ENCODE measurements at places on chromosomes 5 and 9. TPM values are rescaled to one million over a fixed set of nuclear protein-coding genes. Genes with fewer than 3 reads are reported as not detected.

DNA sequence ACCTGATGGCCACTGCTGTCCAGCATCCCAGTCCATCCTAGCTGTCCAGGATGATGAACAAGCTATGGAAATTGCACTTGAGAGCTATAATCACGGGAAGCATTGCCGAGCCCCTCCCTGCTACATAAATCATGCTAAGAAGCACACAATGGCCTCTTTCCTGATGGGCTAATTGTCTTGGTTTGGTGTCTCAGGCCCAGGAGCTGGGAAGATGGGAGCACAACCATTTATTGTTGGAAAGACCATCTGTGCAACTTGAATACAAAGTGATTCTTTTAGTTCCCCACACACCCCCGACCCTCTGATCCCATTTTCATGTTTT, 80.4 kb downstream of the RGS3 start:
- H3K36me3 ChIP-seq = peaks cover 73% of the 10 kb centered on the region
- peaks cover 86% of the 10 kb centered on the region for H3K4me1 ChIP-seq
- H3K27ac ChIP-seq = no peak overlapping the region
- no peak overlapping the region for H3K4me3 ChIP-seq

DNA sequence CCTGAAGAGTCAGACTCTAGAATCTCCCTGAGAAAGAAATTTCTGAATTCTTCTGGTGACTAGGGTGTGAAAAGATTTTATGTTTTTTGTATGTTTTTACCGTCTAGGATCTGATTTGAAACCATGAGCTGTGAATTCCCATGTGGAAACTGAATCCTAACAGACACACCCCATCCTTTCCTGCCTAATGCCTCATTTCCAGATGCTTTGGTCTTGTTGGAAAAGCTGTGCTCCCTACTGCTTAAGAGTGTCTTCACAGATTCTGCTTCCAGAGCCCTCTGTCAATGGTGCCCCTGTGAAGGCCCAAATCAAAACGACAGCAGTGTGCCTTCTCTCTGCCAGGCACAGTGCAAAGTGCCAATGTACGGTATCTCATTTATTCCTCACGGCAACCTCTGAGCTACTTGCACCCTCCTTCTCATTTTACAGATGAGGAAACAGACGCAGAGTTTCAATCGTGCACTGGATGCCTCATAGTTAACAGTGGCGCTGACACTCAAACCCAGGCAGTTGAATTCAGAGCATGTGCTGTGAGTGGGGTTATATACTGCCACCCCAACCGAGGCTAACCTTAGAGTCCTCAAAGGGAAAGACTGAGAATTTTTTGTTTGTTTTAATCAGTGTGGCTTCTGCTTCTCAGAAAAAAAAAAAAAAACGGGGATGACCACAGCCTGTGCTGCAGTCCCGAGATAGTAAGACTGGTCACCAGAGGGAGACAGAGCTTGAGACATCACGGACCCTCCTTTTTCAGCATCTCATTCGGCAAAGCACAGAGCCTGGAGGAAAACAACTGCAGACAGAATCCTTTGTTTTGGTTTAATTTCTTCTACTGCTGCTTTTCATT, 188.4 kb downstream of the SNCAIP start:
- H3K27ac ChIP-seq = no peak overlapping the region
- H3K36me3 ChIP-seq = no peaks in the 10 kb centered on the region
- H3K27me3 ChIP-seq = no peaks in the 10 kb centered on the region
- H3K4me1 ChIP-seq = no peaks in the 10 kb centered on the region

- no peak for DNase-seq
- H3K27ac ChIP-seq = no peak overlapping the region
- H3K27me3 ChIP-seq = no peaks in the 10 kb centered on the region
- peaks cover 18% of the 10 kb centered on the region for H3K36me3 ChIP-seq
- H3K4me3 ChIP-seq = no peak overlapping the region
Observed at GRCh38 chr5:172906436-172906835, 52.8 kb upstream of the RPL26L1 start.

- H3K4me3 ChIP-seq = no peak overlapping the region
- no peaks in the 10 kb centered on the region for H3K36me3 ChIP-seq
- DNase-seq = no peak
- H3K27ac ChIP-seq = no peak overlapping the region
- H3K27me3 ChIP-seq = no peaks in the 10 kb centered on the region
Observed at GRCh38 chr9:71487061-71487460, 281.3 kb downstream of the CEMIP2 start.

- H3K36me3 ChIP-seq = no peaks in the 10 kb centered on the region
- no peaks in the 10 kb centered on the region for H3K27me3 ChIP-seq
- no peaks in the 10 kb centered on the region for H3K4me1 ChIP-seq
- no peak for DNase-seq
- H3K27ac ChIP-seq = no peak overlapping the region
Observed at GRCh38 chr5:10453545-10453944, 11.9 kb downstream of the ROPN1L start.

GRCh38 chr9:123685489-123686083, 244.3 kb downstream of the DENND1A start:
- peaks cover 7% of the 10 kb centered on the region for H3K4me1 ChIP-seq
- H3K27ac ChIP-seq = no peak overlapping the region
- no peak overlapping the region for H3K4me3 ChIP-seq
- H3K27me3 ChIP-seq = no peaks in the 10 kb centered on the region

Gene ANKRD18B
- total RNA-seq = 0.13 TPM

Gene OLFML2A
- not detected for total RNA-seq

Measured in natural killer cell (primary cell).